ENCODE measurements at places on chromosomes 11 and 22.

DNA sequence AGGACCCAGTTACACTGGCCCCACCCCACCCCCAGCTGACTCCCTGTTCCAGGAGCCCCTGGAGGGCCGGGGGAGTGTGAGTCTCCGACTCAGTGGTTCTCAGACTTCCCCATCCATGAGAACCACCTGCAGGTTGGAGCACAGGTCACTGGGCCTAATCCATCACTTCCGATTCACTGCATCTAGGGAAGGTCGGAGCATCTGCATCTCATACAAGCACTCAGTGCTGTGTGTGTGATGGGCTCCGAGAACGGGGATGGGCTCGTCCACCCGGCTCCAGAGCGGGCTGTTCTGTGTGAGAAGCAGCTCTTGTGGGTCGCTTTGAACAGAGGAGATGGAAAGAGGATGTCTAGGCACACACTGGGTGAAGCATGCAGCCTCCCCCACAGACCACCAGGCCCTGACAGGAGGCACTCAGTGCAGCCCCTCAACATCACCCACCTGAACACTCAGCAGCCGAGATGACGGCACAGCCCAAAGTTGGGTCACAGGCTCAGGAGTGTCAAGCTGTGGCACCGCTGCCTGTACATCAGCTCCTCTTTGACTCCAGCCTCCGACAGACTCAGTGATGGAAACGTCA is 541.4 kb downstream of the BRD1 start:
- no peak for DNase-seq

DNA sequence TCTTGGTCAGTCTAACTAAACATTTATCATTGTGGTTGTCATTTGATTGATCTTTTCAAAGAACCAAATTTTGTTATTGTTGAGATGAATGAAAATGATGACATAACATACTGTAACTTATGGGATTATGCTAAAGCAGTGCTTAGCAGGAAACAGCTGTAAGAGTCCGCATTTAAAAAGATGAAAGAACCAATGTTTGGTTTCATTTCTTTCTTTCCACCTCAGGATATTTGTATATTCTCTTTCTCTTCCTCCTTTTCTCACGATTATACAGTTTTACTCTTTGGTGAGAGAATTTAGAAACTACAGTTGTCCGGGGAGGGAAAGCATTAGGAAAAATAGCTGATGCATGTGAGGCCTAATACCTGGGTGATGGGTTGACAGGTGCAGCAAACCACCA is 23.1 kb downstream of the PIH1D2 start:
- no peak for DNase-seq

GRCh38 chr11:91840640-91841240 is 383.9 kb upstream of the FAT3 start:
- DNase-seq = no peak

GRCh38 chr11:112285841-112286311 is 25.2 kb upstream of the PLET1 start:
- DNase-seq = no peak

DNA sequence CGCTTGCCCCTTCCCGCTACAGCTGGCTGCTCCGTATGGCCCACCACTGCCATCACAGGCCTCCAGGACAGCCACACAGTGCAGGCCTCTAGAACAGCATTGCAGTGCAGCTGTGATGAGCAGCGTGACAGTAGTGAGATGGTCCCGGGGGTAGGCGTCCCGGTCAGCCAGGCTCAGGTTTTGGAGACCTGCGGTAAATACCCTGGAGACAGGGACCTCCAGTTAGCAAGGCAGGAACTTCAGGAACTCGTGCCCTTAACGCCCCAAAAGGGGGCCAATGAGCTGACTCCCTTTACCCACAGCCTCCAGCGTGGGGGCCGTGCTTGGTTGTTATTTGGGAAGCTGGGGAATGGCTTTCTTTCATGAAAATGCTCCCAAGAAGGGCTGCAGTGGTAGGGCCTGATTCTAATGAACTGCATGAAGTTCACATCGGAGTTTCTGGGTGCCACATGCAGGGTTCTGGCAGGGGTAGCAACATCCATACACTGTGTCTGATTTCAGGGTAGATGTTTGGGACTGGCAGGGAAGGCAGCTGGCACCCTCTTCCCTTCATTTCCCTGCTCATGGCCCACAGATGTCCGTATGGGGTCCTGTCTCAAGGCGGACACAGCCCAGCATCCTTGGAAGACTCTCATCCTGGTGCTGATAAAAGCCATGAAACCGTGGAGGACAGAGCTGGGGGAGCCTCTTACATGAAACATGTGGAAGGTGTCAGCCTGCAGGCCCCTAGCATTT is 440.5 kb downstream of the TBC1D22A start:
- DNase-seq = no peak

DNA sequence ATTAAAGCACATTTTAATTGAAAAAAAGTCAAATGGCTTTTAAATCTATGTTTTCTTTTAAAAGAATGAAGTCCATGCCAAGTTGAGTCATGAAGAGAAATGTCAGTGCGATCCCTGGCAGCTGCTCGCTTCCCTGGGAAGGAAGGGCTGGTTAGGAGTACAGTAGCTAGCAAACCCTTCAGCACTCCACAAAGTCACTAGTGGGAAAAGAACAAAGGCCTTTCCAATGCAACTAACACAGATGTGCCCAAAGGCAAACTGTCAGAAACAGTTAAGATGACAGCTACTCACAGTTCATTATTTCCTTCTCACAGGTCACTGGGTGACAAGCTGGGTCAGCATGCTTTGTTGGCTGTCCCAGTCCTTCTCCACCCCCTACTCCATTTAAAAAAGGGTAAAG is 308.7 kb downstream of the DCDC1 start:
- DNase-seq = no peak

Data from H1 (cell line).